Activated CD8-positive, alpha-beta T cell treated with anti-CD3 and anti-CD28 coated beads for 36 hours (primary cell): ENCODE measurements at places on chromosomes 7 and 10. TPM values are rescaled to one million over a fixed set of nuclear protein-coding genes. Genes with fewer than 3 reads are reported as not detected.
A peak's percentile ranks its signal among the peaks of the same experiment; 100 is the strongest.

- DNase-seq = no peak
These were observed 17.7 kb downstream of the ACSM6 start for GRCh38 chr10:95211606-95212279.

DNA sequence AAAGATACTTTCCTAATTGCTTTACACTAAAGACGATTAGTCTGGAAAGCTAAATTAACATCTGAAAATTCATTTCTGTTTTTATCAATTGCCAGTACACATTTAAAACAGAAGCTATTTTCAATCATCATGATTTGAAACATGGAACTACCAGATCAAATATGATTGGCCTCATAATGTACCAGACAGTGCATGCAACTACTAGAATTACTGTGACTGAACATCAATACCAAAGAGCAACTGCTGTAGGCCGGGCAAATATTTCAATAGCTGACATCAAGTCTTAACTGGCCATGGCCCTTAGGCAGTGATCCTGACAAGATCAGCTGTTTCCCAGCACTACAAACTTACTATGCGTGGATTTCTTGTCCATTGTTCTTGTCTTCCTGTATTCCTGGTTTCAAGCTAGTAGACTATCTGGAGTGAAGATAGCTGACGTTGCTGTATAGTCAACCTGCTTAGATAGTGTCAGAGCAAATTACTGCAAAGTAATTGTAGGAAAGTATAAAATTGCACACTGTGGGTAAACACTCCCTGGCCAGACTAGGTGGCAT lies 21.7 kb upstream of the WNT16 start:
- DNase-seq = no peak

- peak; percentile 81 for DNase-seq
These were observed 118.2 kb downstream of the JAZF1 start for GRCh38 chr7:28062197-28062991.

DNA sequence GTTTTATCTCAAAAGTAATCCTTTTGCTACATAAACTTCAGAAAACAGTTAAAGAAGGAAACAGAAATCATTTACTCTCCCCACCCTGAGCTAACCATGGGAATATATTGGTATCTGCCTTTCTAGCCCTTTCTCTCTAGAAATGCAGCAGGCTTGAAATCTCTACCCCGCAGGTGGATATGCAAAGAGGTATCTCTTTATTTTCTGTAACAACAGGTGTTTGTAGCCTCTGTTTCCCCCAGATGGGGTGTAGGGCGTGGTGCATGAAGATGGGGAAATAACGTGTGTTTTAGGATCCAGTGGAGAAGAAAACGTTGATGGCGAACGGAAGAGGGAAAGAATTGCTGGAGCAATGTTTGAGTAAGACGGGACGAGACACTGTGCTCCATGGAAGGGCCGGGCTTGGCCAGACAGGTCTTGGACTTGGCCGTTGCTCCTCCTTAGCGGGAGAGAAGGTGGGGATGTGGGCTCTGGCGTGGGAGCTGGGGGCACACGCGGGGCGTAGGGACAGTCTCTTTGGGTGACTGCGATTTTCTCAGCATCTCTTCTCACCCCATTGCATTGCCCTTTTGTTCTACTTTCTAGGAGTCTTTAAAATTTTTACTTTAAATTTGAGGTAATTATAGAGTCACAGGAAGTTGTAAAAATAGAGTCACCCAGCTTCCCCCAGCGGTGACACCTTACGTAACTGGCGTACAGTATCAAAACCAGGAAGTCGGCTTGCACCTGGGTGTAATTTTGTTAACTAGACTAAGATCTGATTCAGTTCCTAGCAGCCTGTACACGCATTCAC lies 82.9 kb downstream of the ELFN1 start:
- peak; percentile 20 for DNase-seq

GRCh38 chr10:91367127-91367531 lies 43.0 kb upstream of the HECTD2 start:
- DNase-seq = no peak

- DNase-seq = no peak
These were observed 786.1 kb downstream of the CNTNAP2 start for GRCh38 chr7:146902728-146903127.

GRCh38 chr10:98971464-98971863 lies 264.2 kb downstream of the HPSE2 start:
- DNase-seq = no peak

- peak; percentile 16 for DNase-seq
These were observed 192.6 kb upstream of the CCDC6 start for GRCh38 chr10:60098677-60099601.

Gene SEMA3D
- not detected for total RNA-seq

Gene RGR
- total RNA-seq = not detected

Gene KEL
- 0.45 TPM for total RNA-seq
